H1 (cell line): ENCODE measurements at places on chromosomes 1 and 21.

DNA sequence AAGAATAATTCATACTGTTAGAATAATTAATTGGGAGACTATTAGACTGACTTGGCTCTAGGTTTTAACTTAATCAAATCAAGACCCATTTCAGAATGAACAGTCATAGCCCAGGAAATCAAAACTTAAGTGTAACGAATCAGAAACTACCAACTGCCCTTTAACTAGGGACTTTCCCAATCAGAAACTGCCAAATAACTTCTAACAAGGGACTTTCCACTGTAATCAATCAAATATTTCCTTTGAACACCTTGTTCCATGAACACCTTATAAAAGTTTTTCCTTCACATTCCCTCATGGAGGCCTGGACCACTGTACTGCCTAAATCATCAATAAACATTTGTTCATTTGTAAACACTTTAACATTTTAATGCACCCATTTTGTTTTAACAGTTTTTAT is 1054.7 kb upstream of the TMPRSS15 start:
- no peaks in the 10 kb centered on the region for H3K36me3 ChIP-seq
- DNase-seq: no peak
- peaks cover 2% of the 10 kb centered on the region; the same call in 1 of the 2 replicates for H3K4me1 ChIP-seq

- H3K27ac ChIP-seq: no peak overlapping the region
- DNase-seq: no peak
- H3K36me3 ChIP-seq: no peaks in the 10 kb centered on the region
Observed at GRCh38 chr21:34501716-34502115, 10.3 kb downstream of the KCNE1 start.

- H3K36me3 ChIP-seq: no peaks in the 10 kb centered on the region
- no peak overlapping the region for H3K27ac ChIP-seq
- no peak overlapping the region for H3K4me3 ChIP-seq
- H3K27me3 ChIP-seq: no peaks in the 10 kb centered on the region
- no peak for DNase-seq
Observed at GRCh38 chr1:74534241-74534640, 21.8 kb upstream of the LRRC53 start.

GRCh38 chr1:201022493-201022819 is 1.1 kb downstream of the KIF21B start:
- H3K27ac ChIP-seq: no peak overlapping the region
- no peak for DNase-seq
- no peaks in the 10 kb centered on the region for H3K36me3 ChIP-seq
- H3K27me3 ChIP-seq: peaks cover 5% of the 10 kb centered on the region; the same call in 1 of the 2 replicates

DNA sequence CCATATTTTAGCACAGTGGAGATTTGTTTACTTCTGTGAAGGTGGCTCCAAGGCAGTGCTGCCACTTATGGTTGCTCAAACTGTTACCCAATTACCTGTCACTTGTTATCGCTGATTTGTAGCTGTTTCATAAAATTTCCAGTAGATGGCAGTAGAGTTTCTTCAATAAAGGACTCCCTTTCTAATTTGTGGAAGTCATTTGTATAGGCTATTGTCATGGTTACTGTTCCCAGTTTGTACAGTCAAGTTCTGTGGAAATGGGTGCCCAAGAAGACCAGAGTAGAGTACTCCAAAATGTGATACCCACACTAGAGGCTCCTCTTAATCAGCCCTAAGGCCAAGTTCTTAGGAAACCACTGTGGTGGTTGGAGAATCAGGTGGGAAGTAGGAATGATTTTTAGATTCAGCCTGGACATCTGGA is 186.1 kb downstream of the CLEC20A start:
- H3K36me3 ChIP-seq: no peaks in the 10 kb centered on the region
- no peaks in the 10 kb centered on the region for H3K4me1 ChIP-seq
- no peak overlapping the region for H3K27ac ChIP-seq
- H3K4me3 ChIP-seq: no peak overlapping the region
- H3K27me3 ChIP-seq: no peaks in the 10 kb centered on the region

DNA sequence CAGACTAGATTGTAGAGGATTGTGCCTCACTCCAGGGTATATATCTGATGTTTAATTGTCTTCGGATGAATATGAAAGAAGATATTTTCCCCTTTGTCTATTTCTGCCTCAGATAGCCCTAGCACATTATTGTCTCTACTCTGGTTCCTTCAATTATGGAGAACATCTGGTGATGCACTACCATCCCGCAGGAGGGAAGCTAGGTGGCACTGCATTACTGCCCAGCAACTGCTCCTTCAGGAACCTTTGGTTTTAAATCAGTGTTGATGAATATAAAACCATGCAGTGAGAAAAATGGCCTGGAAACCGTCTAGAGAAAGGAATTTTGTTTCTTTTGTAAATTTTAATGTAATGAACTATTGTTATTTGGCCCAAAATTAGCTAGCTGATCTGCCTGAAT is 68.5 kb downstream of the GPR88 start:
- no peak for DNase-seq
- no peak overlapping the region for H3K27ac ChIP-seq
- no peaks in the 10 kb centered on the region for H3K4me1 ChIP-seq
- H3K4me3 ChIP-seq: no peak overlapping the region

DNA sequence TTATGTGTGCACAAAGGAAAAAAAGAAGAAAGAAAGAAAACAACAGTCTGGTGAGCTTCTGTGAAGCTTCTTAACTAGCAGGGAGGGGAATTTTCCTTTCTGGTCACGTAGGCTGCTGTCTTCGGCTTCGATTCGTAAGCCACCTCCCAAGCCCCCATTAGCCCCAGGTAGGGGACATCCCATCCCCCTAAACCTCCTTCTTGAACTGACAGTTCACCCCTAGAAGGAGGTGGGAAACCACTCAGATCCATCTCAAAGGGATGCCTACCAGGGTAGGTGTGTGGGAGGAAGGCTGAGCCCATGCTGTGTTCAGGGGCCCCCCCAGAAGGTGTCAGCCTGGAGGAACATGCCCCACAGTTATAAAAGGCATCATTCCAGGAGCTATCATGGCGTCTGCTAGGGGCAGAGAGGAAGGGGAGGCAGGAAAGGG is 25.8 kb downstream of the CD247 start:
- peaks cover 10% of the 10 kb centered on the region for H3K4me1 ChIP-seq
- H3K27me3 ChIP-seq: no peaks in the 10 kb centered on the region
- no peak overlapping the region for H3K4me3 ChIP-seq
- H3K27ac ChIP-seq: peak overlapping the region; percentile 66
- no peak for DNase-seq

DNA sequence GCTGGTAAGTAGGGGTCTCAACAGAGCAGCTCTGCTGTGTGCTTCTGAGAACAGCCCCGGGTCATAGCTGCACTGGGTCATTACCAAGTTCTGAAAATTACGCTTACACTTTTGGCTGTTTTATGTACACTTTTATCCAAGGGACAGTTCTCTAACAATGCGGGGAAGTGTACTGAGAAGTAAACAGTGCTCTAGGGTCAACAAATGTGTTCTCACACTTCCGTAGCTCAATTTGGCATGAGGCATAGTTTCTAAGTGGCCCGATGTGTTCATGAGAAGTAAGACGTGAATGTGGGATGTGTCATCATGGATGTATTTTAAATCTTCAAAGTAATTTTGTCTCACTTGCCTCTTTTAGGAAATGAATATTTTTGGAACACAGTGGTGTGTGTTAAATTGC is 10.9 kb upstream of the VAMP3 start:
- H3K27ac ChIP-seq: no peak overlapping the region
- H3K27me3 ChIP-seq: no peaks in the 10 kb centered on the region

GRCh38 chr1:163935738-163936374 is 614.1 kb downstream of the NUF2 start:
- no peak overlapping the region for H3K4me3 ChIP-seq
- no peak overlapping the region for H3K27ac ChIP-seq
- H3K36me3 ChIP-seq: no peaks in the 10 kb centered on the region
- H3K4me1 ChIP-seq: no peaks in the 10 kb centered on the region

GRCh38 chr1:235649368-235650163 is at the start of gene GNG4:
TSS of gene GNG4 (minus strand) at chr1:235649784. CDS start at chr1:235583838, 65,946 bp downstream.
- peaks cover 12% of the 10 kb centered on the region for H3K4me1 ChIP-seq
- H3K27ac ChIP-seq: peak within 1 kb of the TSS; percentile 85; the same call in 1 of the 2 replicates

- H3K4me1 ChIP-seq: no peaks in the 10 kb centered on the region
- no peak overlapping the region for H3K27ac ChIP-seq
- no peak for DNase-seq
- H3K36me3 ChIP-seq: no peaks in the 10 kb centered on the region
- no peak overlapping the region for H3K4me3 ChIP-seq
- no peaks in the 10 kb centered on the region for H3K27me3 ChIP-seq
Observed at GRCh38 chr1:55305735-55306134, 90.6 kb upstream of the USP24 start.

- no peaks in the 10 kb centered on the region for H3K36me3 ChIP-seq
- no peak overlapping the region for H3K27ac ChIP-seq
- no peak overlapping the region for H3K4me3 ChIP-seq
- H3K27me3 ChIP-seq: peaks cover 5% of the 10 kb centered on the region; the same call in 1 of the 2 replicates
- no peaks in the 10 kb centered on the region; the same call in 1 of the 2 replicates for H3K4me1 ChIP-seq
Observed at GRCh38 chr1:85459290-85459689, 5.7 kb downstream of the DDAH1 start.

- no peak overlapping the region for H3K4me3 ChIP-seq
Observed at GRCh38 chr1:150552911-150553289, 3.7 kb downstream of the ADAMTSL4 start.

DNA sequence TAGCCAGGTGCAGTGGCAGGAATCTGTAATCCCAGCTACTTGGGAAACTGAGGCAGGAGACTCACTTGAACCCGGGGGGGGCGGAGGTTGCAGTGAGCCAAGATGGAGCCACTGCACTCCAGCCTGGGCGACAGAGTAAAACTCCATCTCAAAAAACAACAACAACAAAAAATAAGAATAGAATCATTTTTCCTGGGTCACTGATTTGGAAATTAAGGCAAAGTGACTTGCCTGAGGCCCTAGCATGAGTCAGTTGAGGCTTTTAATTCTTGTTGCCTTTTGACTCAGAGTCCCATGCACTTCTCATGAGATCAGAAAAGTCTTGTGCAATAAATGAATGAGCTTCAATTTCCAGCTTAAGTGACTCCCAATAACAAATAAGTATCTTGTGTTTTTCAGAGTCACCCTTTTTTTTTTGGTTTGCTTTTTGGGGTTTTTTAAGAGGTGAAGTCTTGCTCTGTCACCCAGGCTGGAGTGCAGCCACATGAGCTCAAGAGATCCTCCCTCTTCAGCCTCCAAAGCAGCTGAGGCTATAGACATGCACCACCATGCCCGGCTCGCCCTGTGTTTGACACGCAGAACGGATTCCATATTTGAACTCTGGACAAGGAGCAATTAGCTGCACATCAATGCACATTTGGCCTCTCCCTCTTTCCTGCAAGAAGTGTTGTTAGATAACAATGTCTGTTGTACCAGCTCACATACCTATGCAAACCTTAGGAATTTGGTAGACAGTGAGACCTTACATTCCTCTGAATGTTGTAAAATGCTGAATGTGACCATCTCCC is 3.4 kb upstream of the PLEKHM2 start:
- H3K27me3 ChIP-seq: no peaks in the 10 kb centered on the region
- H3K27ac ChIP-seq: no peak overlapping the region
- DNase-seq: no peak
- H3K36me3 ChIP-seq: no peaks in the 10 kb centered on the region
- H3K4me3 ChIP-seq: no peak overlapping the region

GRCh38 chr1:151846686-151847237 is 6.8 kb downstream of the THEM5 start:
- H3K4me3 ChIP-seq: no peak overlapping the region
- H3K36me3 ChIP-seq: no peaks in the 10 kb centered on the region
- no peak overlapping the region for H3K27ac ChIP-seq
- no peak for DNase-seq
- H3K27me3 ChIP-seq: no peaks in the 10 kb centered on the region

DNA sequence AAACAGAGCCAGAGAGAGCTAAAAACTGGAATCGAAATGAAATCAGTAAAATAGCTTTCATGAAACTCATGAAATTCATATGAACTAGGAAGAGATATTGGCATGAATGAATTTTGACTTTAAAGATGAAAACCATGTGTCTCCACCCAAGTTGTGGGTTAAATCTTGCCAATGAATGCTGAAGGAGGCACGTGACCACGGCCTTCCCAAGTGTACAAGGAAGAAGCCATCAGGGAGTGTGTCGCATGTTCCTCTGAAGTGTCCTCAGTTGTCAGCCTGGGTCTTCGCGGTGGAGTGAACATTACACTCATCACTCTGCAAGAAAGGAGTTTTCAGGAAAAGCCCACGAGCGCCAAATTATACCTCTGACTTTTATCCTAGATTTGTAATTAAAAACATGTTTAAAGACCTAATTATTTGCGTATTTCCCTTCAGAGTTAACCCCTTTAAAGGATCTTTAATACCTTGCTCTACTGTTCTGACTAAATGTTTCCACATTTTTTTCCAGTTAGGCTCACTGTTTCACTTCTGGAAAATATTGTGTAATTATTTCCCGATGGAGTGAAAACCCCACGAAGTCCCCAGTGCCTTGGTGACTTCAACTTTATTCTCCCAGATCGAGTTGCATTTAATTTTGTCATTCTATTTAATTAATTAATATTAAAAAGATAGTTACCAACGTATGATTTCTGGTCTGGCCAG is 118.3 kb downstream of the DHRS3 start:
- no peak overlapping the region for H3K27ac ChIP-seq
- no peak overlapping the region for H3K4me3 ChIP-seq
- no peak for DNase-seq

DNA sequence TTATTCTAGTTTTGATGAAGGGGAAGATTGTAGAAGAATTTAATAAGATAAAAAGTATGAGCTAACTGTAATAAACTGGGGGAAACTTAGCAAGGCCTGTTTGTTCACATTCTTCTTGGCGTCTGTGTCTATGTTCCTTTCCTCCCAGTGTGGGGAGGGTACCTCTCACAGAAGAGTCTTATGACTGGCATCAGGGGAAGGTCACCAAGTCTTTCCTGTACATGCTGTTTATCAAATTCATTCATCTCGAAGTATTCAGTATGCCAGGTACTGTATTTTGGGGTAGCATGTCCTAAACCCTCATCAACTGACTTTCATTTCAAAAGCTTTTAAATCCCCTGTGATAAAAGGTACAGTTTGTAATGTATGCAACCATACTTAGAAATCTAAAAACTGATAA is 78.4 kb downstream of the HS2ST1 start:
- DNase-seq: no peak
- H3K4me3 ChIP-seq: no peak overlapping the region
- H3K27me3 ChIP-seq: no peaks in the 10 kb centered on the region
- no peak overlapping the region for H3K27ac ChIP-seq
- H3K4me1 ChIP-seq: no peaks in the 10 kb centered on the region

GRCh38 chr1:167676205-167676915 is 45.4 kb upstream of the MPZL1 start:
- H3K27ac ChIP-seq: no peak overlapping the region
- no peaks in the 10 kb centered on the region for H3K36me3 ChIP-seq
- no peak overlapping the region for H3K4me3 ChIP-seq
- no peaks in the 10 kb centered on the region; the same call in 1 of the 2 replicates for H3K27me3 ChIP-seq
- H3K4me1 ChIP-seq: no peaks in the 10 kb centered on the region

GRCh38 chr1:30371888-30372791 is 351.2 kb downstream of the MATN1 start:
- H3K27ac ChIP-seq: no peak overlapping the region
- H3K27me3 ChIP-seq: no peaks in the 10 kb centered on the region
- no peaks in the 10 kb centered on the region; the same call in 1 of the 2 replicates for H3K4me1 ChIP-seq

DNA sequence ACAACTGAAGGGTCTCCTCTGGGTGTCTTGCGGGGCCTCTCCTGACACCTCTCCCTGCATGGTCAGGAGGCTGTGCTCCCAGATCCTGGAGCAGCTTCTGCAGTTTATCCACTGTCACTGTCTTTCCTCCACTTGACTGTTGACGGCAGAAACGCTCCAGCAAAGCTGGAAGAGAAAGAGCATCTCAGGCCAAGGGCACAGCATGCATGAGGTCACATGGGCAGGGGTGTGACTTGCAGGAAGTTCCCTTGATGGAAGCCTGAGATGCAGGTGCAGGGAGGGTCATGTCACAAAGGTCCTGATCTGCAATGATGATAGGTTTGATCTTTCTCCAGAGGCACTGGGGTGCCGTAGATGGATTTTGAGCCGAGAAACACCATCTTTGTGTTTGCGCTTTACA is 23.3 kb downstream of the SLC44A3 start:
- H3K36me3 ChIP-seq: no peaks in the 10 kb centered on the region
- H3K4me1 ChIP-seq: no peaks in the 10 kb centered on the region
